ENCODE measurements at places on chromosomes 7 and 10.

DNA sequence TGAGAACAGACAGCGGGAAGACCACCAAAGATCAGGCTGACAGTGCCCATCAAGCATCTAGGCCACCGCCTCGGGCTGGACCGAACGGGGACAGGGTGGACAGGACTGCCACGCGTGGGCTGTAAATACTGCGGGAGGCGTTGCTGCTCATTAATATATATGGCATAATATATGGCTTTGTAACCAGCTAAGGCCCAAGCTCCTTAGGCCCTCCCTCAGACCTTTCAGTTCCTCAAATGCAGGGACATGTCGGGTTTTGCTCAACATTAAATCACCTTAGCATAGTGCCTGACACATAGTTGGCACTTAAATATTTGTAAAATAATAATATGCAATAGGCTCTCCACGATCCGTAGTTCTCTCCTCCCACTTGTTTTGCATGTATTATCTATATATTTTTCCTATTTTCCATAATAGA is 402 bp upstream of the TMEM168 start:
- no peak for DNase-seq

GRCh38 chr7:102275123-102275703 is 11.5 kb upstream of the SH2B2 start:
- DNase-seq: no peak

DNA sequence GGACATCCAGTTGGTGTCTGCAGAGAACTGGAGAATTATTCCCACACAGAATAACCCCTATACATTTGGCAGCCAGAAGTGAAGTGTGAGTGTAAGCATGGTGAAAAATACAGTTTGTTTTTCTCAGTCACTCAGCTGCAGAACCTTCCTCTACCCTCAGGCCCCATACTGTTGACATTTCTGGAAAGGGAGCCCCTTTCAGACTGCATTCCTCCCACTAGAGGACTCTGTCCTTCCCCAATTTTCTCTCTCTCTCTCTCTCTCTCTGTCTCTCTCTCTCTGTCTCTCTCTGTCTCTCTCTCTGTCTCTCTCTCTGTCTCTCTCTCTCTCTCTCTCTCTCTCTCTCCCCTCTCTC is 86.8 kb upstream of the STEAP1B start:
- no peak for DNase-seq

DNA sequence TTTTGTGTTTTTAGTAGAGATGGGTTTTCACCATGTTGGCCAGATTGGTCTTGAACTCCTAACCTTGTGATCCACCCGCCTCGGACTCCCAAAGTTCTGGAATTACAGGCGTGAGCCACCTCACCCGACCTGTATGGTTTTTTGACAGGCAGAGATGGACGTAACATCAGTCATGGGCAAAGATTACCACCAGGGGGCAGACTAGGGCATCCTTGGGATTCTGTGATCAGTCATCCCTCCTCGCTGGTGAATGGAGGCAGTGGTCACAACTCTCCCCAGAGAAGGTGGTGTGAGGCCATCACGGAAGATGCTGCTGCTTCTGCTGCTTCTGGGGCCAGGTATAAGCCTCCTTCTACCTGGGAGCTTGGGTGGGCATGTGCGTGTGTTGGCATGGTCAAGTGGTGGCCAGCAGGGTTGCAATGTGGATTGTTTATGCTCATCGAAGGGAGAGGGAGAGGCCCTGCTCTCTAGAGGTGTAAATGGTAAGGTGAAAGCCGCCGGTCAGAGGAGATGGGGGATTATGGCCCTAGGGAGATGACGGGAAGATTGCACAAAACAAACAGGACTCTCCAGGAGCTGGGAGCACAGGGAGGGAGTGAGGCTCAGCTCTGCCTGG is 122.7 kb upstream of the PRSS1 start:
- peak; percentile 3 for DNase-seq

- DNase-seq: no peak
Observed at GRCh38 chr10:78381107-78381506, 347.4 kb downstream of the RPS24 start.

DNA sequence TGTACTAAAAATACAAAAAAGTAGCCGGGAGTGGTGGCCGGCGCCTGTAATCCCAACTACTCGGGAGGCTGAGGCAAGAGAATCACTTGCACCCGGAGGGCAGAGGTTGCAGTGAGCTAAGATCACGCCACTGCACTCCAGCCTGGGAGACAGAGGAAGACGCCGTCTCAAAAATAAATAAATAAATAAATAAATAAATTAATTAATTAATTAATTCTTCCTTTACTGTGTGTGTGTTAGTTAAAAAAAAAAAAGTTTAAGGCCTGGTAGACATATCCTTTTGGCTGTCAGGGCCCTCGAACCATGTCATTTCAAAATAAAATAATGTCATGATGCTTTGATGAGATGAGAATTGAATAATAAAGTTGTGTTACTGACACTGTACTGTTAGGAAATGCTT is 81.3 kb downstream of the ZNF467 start:
- no peak for DNase-seq

GRCh38 chr7:104621321-104621720 is 292.9 kb downstream of the LHFPL3 start:
- no peak for DNase-seq

- no peak for DNase-seq
Observed at GRCh38 chr7:33040803-33041516, 21.6 kb downstream of the NT5C3A start.

GRCh38 chr7:74398426-74398825 is 55.3 kb upstream of the GTF2IRD1 start:
- DNase-seq: no peak

DNA sequence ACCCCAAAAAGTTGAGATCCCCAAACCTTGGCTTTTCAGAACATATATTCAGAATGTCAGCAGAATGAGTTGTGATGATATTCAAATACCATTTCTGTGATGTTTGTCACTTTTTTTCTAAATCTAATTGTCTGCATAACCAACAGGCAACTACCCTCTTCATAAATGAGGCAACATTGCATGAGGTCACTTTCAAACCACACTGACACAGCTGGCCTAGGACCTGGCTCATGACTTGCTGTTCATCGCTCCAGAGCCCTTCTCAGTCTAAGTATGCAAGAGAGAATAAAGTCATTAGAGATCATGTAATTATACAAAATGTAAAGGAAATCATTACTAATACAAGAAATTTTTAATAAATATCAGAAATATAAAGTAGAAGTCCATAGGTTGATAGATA is 681.9 kb downstream of the GRM8 start:
- no peak for DNase-seq

DNA sequence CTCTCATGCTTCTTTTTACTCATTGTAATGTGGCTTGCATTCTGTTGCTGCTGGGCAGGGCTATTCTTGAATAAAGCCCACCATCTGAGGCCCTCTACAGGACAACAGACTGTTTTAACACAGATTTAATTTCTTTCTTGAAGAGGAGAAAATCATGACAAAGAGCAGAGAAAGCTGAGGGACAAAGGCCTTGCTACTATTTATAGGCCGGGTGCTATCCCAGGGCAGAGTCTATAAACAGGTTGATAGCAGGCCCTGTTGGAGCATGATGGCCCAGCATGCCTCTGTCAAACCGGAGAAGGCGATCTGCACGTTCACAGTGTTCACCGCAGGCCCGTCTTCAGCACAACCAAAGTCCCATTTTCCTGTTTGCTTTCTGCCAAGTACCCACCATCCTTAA is 3.0 kb downstream of the VIPR2 start:
- no peak for DNase-seq

GRCh38 chr7:132785870-132786269 is 209.6 kb upstream of the PLXNA4 start:
- DNase-seq: no peak

- DNase-seq: no peak
Observed at GRCh38 chr7:22633954-22634474, 93.0 kb upstream of the IL6 start.

- DNase-seq: no peak
Observed at GRCh38 chr10:20596911-20597310, 300.2 kb downstream of the NEBL start.

DNA sequence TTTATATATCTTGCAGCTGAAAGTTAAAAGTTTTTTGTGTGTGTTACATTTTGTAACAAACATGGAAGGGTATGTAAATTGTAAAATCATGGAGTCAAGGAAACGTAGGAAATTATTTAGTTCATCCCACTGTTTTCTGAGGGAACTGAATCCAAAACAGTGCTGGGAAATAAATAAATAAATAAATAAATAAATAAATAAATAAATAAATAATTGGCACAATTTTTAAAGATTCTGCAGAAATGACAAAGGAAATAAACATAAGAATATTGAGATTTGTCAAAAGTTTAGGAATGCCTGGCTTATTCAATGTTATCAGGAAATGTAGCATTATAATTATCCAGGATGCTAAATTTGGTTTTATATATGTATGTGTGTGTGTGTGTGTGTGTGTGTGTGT is 91.4 kb upstream of the AGBL3 start:
- DNase-seq: no peak

GRCh38 chr10:12945690-12946359 is 55.7 kb downstream of the CCDC3 start:
- no peak for DNase-seq

DNA sequence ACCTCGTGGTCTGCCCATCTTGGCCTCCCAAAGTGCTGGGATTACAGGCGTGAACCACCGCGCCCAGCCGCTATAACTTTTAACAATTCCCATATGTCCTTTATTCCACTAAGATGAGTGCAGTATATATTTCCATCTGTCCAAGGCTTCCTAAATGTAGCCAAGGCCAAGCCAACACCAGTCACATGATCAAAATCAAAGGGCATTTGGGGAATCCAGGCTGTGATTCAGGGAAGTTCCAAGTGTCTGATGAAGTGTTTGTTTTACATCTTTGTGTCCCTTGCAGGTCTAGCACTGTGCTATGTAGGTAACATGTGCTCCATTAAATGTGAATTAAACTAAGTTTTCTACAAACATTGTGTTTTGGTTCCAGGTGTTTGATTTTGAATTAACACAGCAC is 20.8 kb downstream of the AKR1E2 start:
- no peak for DNase-seq

DNA sequence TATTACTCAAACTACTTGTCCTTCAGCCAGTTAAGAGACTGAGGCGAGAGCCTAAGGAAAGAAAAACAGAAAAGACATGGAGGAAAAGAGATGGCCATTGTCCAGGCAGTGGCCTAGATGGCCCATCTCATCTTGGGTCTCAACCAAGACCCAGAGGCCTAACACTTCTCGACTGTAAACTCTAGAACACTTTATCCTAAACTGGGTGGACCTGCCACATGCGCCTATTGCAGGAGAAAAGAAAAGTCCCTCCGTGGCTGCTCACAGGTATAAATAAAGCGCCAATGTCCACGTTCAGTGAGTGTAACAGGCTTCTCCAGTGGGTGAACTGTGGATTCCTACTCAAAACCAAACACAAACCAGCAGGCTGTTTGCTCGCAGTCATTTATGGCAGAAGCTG is 92.7 kb upstream of the DDC start:
- DNase-seq: no peak

GRCh38 chr7:73774923-73775322 is 4.9 kb upstream of the CLDN3 start:
- peak; percentile 49 for DNase-seq

GRCh38 chr10:53487019-53487983 is 714.7 kb upstream of the MBL2 start:
- DNase-seq: no peak

GRCh38 chr7:33039257-33039902 is 23.2 kb downstream of the NT5C3A start:
- no peak for DNase-seq

DNA sequence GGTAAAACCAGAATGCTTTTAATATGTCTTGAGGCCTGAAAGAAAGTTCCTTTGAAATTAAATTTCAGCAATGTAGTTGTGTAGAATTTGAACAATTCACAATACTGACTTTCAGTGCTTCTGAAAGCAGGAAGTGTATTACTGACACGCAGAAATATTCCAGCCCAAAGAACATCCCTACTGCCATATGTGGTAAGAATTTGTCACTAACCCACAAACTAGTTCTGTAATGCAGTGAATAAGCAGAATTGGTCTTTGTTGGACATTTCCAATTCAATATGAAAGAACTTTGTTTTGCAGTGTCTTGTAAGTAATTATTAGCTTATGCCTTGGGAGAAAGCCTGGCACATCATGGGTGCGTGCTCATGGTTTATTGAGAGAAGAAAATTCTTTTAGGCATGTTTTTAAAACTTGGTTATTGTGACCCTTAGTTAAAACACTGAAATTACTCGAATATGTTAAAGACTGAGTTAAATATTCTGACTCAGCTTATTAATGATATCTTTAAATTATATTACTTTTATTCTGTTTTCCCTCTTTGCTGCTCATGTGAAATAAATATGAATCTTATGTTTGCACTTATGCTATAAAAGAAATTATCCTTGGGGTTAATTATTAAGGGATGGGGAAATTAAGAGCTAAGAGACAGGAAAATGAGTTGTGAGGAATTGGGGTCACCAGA is 33.4 kb downstream of the PTPN12 start:
- no peak for DNase-seq

GRCh38 chr7:47422611-47423010 is 159.3 kb downstream of the TNS3 start:
- DNase-seq: no peak

DNA sequence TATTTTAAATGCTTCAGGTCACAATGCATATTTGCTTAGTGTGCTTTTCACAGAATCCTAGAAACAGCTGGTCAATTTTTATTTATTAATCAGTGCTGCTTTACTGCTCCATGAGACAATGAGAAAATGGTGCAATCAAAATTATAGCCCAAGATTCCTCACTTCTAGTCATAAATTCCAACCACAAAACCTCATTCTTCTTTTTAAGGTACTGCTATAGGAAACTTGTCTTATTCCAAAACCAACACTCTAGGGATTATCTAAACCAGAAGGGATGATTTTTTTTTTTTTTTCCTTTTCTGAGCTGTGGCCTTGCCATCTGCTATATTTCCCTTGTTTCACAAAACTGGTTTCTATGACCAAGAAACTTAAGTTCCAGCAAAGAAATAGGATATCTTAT is 64.0 kb upstream of the SEMA3A start:
- DNase-seq: no peak

DNA sequence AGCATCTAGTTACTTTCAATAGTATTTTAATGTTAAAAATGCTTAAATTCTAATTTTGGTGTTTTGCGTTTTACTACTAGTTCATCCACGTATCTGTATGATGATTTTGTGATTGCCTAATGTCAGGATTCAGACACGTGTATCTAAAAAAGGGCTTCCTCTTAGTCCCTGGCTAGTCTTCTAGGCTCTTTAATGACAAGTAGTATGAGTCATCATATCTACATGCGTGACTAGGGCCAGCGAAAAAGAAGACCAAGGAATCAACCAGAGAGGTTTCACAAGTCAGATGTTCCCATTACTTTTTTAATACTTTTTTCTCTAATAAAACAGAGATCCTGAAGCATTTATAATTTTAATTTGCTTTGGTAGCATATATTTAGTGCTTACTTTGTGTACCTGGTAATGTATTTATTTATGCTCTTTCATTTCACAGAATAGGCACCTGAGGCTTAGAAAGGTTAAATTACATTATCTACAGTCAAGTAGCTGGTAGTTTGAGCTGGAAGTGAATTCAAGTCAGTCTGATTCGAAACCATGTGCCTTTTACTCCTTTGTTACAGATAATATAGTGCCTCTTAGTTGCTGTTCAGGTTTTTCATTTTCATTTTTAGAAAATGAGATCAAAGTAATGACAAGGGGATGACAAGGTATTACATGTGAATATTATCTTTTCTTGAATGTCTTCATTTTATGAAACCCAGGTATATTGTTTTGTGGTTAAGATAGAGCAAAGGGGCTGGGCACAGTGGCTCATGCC is 140.3 kb downstream of the FOXP2 start:
- peak; percentile 36 for DNase-seq
